ENCODE measurements at places on chromosomes 5 and 9. TPM values are rescaled to one million over a fixed set of nuclear protein-coding genes. Genes with fewer than 3 reads are reported as not detected.

DNA sequence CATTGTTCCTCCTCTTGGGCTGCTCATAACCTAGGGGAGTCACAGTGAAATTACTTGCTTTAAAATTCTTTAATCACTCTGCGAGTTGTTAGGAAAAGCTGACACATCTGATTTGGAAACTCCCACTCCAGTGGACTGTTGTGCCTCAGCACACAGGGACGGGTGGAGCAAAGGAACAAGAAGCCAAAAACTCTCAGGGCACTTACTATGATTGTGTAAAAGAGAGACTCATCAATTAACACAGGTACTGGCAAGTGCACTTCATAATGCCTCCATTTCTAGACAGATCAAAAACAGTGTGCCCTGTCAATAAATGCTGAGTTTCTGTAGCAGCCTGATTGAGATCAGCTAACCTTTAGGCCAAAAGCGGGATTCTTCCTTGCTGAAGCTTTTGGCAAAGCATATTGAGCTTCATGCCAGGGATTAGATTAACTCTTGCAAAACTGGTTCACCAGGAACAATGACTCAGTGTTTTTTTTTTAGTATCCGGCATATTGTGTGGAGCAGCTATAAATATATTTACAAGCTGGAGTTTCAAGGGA, 55.9 kb downstream of the TMC1 start:
- peak; percentile 92 for DNase-seq

DNA sequence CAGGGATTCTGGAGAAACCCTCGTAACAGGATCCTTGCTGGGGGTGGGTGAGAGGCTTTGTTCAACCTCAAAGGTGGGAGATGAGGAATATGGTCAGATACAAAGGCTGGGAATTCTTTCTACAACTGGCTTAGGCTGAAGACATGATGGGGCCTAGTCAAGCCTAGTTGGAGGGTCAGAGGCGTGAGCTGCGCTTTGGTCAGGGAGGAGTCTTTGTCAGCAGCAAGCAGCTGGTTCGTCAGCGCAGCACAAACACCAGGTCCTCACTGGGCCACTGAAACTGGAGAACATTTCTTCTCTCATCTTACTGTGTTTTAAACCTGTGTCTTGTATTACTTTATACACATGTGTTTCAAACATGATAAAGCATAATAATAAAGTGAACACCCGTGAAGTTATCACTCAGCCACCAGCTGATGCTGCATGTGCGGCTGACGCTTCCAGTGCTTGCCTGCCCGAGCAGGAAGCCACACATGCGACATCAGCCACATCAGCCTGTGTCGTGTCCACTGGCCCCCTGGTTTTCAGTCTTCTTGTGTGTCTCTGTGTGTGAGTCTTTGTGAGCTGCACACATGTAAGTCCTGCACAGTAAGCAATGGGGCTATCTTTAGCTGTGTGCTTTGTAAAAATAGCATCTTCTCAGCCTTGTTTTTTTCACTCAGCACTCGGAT, 81.5 kb downstream of the WNK2 start:
- no peak for DNase-seq

- DNase-seq: peak; percentile 19
These were observed 120.7 kb upstream of the ZNF618 start for GRCh38 chr9:113755433-113755832.

DNA sequence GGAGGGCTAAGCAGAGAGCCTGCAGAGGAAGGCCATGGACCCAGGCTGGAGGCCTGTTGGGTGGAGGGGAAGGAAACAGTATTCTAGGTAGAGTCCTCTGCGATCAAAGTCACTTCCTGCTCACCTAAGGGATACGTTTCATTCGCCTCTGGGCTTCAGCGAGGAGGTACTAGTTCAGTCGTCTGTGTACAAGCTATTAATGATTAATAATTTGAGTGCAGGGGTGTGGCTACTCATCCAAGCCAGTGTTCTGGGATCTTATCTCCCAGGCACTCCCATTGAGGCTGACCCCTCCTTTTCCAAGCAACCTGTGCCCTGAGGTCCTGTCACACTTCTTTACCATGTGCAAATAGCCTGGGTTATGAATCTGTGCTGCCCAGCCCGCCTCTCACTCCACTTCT, 25.2 kb downstream of the RALGPS1 start:
- no peak for DNase-seq

GRCh38 chr9:38026021-38026809, 42.8 kb downstream of the SHB start:
- DNase-seq: peak; percentile 98

DNA sequence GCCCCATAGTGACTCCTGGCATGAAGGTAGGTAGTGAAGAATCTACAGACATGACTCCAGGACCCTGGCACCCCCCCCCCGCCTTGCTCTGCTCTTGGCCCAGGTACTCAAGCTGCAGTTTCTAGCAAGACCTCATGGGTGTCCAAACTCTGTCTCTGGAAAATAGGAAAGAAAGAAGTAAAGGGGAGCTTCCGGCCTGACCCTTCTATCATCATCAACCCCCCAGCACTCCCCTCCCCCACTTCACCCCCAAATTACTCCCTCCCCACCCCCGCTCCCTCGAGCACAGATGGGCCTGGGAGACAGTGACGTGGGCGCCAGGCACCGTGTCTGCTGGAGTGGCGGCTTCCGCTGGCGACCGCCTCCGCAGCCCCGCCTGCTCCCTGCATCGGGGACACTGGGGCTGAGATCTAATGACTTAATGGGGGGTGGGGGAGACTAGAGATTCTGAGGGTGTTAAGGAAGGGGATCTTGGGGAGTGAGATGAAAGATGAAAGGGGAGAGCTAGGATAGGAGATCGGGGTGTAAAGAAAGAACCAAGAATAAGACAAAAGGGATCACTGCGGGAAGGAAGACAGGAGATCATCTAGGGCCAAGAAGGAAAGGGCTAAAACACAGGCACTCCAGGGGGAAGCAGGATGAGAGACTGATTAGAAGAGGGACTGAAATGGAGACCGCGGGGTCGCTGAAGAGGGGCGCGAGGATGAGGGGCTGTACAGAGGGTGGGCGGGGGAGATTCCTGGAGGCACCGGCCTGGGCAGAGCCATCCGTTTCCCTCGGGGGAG, 1.1 kb upstream of the DNAJB5 start:
- DNase-seq: no peak

DNA sequence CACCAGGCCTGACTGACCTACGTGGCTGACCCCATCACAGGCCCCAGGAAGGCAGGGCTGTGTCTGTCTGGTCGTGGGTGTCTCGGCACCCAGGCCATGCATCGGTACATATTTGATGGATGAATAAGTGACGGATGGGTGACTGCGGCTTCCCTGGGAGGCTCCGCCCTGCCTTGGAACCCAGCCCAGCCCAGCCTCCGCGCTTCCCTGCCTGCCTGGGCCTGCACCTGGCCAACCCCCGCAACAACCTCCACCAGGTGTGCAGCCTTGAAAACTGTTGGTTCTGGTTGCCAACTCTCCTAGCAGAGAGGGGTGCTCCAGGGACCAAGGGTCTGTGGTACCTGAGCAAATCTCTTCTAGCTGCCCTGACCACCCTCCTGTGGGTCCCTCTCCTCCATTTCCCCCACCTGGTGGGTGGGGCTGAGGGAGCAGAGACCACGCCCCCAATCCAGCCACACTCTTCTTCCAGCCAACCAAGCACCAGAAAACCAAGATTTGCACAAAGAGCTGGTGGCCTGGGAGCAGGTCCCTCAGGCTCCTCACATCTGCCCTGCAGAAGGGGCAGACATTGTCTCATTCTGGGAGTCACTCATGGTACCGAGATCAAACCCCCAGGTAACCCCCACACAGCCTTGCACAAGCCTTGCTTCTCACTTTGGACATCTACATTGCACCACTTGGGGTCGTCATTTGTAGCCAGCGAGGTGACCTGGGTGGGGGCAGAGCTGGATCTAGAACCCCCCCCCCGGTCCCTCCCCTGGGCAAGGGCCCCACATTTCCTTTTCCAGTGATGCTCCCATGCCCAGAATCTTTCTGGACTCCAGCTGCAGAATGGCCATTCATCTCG, 100.6 kb upstream of the IER5L start:
- DNase-seq: peak; percentile 59

DNA sequence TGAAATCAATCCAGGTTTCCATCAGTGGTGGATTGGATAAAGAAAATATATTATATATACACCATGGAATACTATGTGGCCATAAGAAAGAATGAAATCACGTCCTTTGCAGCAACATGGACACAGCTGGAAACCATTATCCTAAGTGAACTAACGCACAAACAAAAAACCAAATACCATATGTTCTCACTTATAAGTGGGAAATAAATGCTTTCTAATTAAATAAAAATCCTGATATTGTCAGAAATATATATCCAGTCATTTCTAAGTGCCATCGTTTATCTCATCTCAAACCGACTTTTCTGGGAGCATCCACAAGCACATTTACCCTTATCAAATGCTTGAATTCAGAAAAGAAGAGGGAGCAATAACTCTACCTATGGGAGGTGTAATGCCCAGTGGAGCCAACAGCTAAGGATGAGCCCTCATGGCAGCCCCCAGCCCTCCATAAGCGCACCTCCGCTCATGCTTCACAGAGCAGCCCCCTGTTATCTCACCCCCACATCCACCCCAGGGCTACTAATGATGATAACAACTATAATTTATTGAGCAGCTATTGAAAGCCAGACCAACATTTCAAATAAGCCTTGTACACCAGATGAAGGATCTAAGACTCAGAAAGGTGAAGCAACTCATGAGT, 101.7 kb upstream of the SPOCK1 start:
- DNase-seq: no peak

GRCh38 chr5:160293901-160294561, 18.3 kb downstream of the CCNJL start:
- DNase-seq: no peak

DNA sequence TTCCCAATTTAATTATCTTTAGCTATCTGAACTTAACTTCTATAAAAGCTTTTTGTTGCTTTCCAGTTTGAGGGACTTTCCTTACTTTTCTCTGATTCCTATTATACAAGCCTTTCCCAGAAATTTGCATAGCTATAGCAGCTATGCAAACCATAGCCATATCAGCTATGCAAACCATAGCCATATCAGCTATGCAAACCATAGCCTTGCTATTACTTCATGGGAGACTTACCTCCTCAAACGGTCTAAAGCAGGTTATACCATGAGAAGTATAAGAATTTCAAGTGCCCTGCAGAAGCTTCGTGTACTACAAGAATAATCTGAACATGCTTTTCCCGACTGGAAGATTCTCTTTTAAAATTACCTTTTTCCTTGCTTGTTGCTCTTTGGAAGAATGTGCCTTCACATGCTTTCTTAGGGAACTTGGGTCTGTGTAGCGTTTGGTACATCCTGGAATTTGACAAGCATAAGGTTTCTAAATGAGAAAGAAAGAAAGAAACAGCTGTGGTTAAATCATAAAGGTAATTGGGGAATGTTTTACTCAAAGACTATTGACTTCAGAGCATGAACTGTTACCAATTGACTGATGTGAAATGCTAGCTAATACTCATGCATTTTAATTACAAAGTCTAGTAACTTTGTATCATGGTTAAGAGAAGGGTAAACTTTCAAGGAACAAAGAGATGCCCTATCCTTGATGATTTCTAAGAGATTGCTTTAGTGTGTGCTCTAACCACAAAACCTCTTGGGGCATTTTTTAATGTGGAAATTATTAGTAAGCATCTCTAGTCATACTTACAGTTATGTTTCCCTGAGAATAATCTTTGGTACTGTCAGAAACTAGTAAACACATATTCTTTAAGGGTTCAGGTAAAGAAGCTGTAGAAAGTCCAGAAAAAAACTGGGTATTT, 367.6 kb downstream of the GLIS3 start:
- peak; percentile 87 for DNase-seq

GRCh38 chr5:14109041-14109747, 33.9 kb upstream of the TRIO start:
- peak; percentile 84 for DNase-seq

- DNase-seq: peak; percentile 86
These were observed at the start of gene NR3C1 for GRCh38 chr5:143403593-143404415. Gene NR3C1 (minus strand): TSS chr5:143403686. CDS start chr5:143400839, 2,847 bp downstream.

- peak; percentile 16 for DNase-seq
These were observed 34.6 kb downstream of the GADD45G start for GRCh38 chr9:89639367-89639795.

- DNase-seq: no peak
These were observed 74.7 kb downstream of the FCHO2 start for GRCh38 chr5:73030531-73030930.

DNA sequence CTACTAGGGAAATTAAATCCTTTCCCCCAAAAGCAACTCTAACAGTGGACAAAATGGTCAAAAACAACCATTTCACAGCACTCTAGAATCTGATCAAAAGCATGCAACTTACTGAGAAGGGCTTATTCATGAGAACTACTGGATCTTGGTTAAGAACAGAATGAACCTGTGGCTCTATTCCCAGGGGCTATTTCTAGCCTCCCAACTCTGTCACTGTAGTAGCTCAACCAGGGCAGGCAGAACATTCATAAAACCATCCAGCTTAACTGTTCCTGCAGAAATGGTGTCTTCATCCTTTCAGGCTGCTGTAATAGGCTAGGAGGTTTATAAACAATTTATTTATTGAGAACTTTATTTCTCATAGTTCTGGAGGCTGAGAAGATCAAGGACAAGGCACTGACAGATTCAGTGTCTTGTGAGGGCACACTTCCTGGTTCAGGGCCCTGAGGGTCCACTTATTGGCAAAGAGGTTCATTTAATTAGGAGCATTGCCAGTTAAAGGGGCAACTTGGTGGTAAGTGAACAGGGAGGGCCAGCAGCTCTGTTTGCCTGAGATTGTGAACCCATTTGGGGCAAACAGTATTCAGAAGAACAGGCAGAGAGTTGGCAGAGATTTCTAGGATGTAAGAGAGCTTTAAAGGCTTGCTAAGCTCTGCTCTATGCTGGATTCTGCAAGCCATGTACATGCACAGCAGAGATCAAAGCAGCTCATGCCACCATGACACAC, 238.5 kb upstream of the FBXL7 start:
- DNase-seq: no peak

DNA sequence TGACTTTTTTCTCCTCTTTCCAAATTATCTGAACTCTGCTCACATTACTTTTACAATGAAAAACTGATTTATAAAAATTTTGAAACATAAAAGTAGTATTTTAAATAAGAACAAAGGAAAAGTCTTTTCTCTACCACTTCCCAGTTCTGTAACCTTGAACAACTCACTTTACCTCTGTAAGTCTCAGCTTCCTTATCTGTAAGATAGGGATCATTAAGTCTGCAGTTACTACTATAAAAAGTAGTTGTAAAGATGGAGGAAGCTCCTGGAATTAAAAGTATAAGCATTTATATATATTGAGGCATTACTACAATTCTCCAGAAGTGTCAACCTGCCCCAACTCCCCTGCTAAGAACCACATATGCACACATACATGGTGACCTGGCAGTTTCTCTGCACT, 88.0 kb downstream of the TTC39B start:
- DNase-seq: no peak

The SELENOP gene
- 45.1 TPM for total RNA-seq

The LCN1 gene
- not detected for total RNA-seq

The FOXD4L3 gene
- not detected for total RNA-seq

The SOHLH1 gene
- not detected for total RNA-seq

The KLHL3 gene
- total RNA-seq: 2.2 TPM

The NACC2 gene
- 9.8 TPM for total RNA-seq

The OLFM1 gene
- total RNA-seq: not detected

The GLRA1 gene
- not detected for total RNA-seq

The KIF4B gene
- total RNA-seq: 0.07 TPM

The CYLC2 gene
- total RNA-seq: not detected

The GFI1B gene
- total RNA-seq: 0.30 TPM
